GM04504 (cell line): ENCODE measurements at places on chromosomes 5 and 9.

DNA sequence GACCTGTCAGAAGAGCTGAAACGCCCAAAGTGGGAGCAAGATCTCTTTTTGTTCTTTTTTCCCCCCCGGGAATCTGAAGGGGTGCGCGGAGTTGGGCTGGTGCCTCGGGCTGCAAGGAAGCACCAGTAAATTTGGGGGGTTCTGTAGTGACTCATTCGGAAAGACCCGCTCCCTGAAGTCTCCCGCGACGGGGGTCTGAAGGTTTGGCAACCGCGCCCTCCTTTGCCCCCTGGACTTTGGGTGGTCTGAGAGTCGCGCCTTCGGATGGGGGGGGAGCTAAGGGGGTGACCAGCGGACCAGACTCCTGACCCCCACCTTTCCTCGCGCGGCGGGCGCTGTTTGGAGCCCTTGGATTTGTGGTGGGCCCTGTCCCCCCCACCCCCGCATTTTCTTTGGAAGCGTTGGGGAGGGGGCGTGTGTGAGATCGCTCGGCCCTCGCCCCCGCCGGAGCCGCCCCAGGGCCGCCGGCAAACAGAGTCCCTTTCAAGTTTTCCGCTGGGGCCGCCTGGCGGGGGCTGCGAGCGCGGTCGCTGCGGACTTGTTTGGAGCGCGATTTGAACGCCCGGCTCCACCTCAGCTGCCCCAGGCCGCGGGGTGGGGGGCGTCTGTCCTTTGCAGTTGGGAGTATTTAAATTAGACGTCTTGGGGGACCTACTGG is 2.0 kb downstream of the CXXC5 start:
- DNase-seq = no peak

DNA sequence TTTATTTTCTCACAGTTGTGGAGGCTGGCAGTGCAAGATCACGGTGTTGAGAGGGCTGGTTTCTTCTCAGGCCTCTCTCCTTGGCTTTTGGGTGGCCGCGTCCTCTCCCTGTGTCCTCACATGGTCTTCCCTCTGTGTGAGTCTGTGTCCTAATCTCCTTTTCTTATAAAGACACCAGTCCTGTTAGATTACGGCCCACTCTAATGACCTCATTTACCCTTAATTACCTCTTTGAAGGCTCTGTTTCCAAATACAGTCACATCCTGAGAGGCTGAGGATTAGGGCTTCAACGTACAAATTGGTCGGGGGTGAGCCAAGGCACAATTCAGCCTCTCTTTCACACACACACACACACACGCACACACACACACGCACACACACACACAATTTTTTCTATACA is 73.0 kb downstream of the UGCG start:
- DNase-seq = no peak

- no peak for DNase-seq
These were observed 146.4 kb downstream of the HACD4 start for GRCh38 chr9:20884985-20885593.

DNA sequence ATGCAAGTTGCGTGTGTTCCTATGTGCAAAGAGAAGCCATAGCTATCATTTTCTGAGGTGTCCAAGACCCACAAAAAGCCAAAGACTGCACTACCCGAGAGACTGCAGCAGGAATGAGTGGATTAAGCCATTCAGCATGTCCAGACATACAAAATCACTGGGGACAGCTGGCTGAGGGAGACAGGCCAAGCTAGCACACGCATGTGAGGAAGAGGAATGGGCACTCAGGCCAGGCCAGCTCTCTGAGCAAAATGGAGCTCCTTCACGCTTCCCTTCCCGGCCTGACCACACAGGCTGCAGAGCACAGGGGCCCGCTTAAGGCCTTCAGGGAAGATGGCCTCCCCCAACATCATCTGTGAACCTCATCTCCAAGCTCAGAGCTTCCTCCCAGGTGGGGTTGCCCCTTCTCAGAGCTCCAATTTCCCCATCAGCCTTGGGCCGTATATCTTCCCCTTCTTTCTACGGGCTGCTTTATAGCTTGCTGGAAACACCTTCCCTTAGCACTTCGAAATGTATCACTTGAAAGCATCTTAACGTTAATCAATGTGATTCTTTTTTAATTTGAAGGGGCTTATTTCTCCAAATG is 8.4 kb downstream of the DCANP1 start:
- no peak for DNase-seq

GRCh38 chr5:14753947-14754346 is 89.4 kb downstream of the OTULIN start:
- no peak for DNase-seq

DNA sequence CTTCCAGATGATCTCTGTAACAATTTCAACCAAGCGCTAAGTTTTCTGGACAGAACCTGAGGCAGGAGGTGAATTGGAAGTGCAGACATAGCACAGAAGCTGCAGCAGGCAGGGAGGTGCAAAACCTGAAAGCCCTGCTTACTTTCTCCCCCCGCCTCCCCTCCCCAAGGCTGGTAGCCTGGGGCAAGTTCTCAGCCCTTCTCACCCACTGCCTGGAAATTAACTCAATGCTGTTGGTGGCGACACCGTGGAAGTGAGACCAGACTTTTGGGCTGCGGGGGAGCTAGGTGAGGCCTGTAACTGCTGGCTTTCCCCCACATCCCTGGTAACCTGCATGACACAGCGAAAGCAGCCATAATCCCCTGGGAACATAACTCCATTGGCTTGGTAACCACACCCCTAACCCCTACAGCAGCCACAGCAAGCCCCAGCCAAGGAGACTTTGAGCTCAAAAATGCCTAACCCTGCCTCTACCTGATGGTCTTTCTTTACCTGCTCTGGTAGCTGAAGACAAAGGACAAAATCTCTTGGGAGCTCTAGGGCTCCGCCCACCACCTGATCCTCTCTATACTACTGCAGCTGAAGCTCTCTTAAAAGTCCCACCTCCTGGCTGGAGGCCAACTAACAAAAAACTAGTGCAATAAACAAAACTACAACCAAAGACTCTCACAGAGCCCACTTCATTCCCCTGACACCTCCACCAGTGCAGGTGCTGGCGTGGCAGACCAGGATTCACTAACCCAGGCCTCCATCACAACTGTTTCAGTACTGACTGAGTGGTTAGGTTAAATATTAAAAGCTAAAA is 11.9 kb upstream of the OR13C8 start:
- no peak for DNase-seq

DNA sequence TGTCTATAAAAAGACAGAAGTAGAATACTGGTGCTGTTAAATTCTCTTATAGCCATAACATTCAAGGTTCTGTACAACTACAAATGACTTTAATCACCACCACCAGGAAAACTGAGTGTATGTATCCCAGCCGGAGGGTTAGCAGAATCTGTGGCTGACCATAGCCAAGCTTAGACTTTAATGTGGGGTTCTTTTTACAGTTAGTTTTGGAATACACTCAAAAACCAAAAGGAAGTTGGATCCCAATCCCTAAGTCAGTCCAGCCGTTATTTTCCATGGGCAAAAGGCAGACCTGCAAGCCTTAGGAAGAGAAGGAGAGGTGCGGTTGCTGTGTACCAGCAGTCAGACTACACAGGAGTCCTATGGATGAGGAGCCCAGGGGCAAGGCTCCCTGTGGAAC is 179.8 kb downstream of the ENC1 start:
- no peak for DNase-seq

DNA sequence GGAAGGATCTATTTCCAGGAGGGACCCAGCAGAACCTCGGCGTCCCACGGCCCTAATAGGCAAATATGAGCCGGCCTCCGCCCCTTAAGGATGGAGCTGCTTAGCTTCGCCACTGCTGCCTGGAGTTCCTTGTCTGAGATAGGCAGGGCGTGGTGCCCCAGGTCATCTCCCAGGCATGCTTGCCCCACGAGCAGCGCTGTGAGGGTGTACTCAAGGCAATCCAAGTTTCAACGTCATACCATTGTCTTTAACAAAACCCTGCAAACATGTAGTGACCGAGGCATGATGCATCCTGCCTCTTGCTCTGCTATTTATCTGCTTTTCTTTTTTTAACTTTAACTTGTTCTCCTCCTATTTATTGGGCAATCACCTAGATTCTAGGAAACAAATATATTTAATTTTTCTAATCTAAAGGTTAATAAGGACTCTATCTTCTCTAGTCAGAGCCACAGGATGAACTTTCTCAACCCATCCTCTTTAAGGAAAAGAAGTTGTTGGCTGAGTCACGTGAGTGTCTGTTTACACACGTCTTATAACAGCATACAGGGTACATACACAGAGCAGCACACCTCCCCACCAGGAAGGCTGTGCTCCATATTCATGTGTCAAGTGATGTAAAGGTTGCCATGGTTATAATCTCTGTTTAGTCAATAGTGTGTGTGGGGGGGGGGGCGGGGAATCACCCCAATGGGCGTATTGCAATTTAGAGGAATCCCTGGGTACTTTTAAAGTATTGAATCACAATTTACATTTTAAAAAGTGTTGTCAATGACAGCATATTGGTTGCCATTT is 27.3 kb upstream of the ZSWIM6 start:
- DNase-seq = peak; percentile 50

DNA sequence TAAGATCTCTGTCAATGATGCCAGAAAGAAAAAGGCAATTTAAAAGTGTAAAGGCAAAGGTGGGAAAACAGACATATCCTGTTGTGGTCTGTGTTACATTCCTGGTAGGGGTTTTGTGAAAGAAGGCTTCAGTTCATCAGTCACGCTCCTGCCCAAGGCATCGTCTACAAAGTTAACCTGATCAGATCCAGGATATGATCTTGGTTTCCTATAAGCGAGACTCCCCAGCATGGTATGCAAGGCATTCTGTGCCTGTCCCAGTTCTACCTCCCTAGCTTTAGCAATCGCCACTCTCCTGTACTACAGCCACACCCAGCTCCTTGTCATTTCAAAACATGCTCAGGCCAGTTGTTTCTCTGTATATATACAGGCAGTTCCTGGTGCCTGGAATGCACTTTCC is 58.0 kb upstream of the PTPN3 start:
- no peak for DNase-seq

DNA sequence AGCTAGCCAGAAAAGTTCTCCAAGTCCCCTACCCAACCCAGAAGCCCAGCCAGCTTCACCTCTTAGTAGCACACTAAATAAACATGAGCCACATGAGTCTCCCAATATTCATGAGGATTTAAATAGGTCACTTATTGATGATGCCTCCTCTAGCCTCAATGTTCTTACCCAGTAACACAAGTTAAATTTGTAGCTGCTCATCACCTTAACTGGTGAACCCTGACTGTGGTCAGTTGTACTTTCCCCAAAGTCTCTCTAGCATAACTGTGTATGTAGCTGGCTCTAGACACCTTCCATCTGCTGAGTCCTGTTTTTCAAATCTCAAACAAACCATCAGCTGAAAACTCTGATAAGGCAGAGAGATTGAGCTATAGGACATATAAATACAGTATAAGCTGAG is 100.3 kb upstream of the ELAVL2 start:
- no peak for DNase-seq

GRCh38 chr5:14090755-14091154 is 52.4 kb upstream of the TRIO start:
- no peak for DNase-seq

GRCh38 chr5:135592312-135593045 is 13.7 kb upstream of the CXCL14 start:
- no peak for DNase-seq

- no peak for DNase-seq
These were observed 32.6 kb downstream of the NTNG2 start for GRCh38 chr9:132194508-132194907.

DNA sequence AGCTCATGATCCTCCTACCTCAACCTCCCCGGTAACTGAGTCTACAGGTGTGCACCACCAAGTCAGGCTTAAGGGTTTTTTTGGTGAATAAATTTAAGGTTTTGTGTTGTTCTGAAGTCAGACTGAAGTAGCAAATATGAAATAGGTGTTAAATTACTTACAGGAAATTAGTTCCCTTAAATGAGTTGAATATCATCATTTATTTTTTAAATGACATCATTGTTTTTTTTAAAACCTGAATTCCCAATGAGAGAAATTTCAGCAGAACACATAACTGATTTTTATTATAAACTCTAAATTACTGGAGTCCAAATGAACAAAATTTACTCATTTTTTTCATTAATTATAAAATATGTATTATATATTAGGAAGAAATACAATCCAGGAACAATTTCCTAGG is 33.0 kb upstream of the NRG2 start:
- no peak for DNase-seq

- DNase-seq = no peak
These were observed 52.1 kb downstream of the NSG2 start for GRCh38 chr5:174097486-174098185.

DNA sequence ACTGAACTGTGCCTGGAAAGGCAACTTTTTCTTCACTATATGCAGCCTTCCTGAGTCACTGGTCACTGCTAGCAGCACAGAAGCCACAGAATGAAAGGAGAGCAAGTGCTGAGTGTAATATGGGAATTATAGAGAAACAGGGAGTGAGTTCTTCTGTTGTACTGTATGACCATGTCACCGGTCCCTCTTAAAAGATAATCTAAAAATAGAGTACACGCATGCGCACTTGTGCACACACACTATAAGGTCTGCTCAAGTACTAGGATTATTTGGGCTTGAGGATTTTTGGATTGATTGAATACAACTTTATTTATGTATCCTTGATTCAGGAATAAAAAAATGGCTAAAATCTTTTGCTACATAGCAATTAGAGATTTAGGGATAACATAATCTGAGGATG is 571.9 kb downstream of the PDE4D start:
- no peak for DNase-seq

- no peak for DNase-seq
These were observed 112.3 kb downstream of the SLC28A3 start for GRCh38 chr9:84228130-84228720.

DNA sequence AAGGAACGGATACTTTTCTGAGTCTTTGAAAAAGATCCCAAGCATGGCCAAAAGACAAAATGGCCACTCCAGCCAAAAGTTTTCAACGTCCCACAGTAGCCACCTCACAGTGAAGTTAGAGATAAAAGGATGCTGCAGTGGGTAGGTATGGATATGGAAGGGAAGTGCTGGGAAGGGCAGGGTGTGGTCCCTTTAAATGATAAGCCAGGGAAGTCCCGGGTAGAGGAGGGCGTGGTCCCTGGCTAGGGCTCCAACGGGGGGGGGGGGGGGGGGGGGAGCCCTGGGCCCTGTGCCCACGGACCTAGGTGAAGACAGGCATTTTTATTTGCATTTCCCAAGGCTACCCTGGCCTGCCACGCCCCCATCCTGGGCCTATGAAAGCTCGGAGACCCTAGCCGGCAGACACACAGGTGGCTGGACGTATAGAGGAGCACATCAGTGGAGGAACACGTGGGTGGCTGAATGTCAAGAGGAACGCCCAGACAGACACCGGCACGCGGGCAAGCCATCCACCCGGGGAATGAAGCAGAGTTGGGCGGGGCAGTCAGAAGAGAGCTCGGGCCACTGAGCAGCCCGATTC is 306.7 kb downstream of the NFIB start:
- DNase-seq = no peak

- no peak for DNase-seq
These were observed 8.2 kb downstream of the RPP25L start for GRCh38 chr9:34603610-34604231.

- no peak for DNase-seq
These were observed 5.6 kb downstream of the JMY start for GRCh38 chr5:79241535-79241979.

DNA sequence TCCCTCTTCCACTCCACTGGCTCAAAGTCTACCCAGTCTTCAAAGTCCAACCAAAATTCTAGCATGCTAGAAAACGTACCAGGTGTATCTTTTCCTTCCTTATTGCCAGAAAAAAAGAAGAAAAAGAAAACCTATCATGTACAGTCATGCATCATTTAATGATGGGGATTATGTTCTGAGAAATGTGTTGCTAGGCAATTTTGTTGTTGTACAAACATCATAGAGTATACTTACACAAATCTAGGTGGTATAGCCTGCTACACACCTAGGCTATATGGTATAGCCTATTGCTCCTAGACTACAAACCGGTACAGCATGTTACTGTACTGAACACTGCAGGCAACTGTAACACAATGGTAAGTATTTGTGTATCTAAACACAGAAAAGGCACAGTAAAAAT is 104.8 kb downstream of the SREK1 start:
- DNase-seq = no peak
